ENCODE measurements at places on chromosomes 16 and 17. TPM values are rescaled to one million over a fixed set of nuclear protein-coding genes. Genes with fewer than 3 reads are reported as not detected.

Gene P2RX5
- 0.37 TPM for total RNA-seq

Gene FOXL1
- total RNA-seq = 4.2 TPM

Gene OR3A3
- total RNA-seq = not detected

Gene CDC42EP4
- 18.8 TPM for total RNA-seq

Gene CCL13
- not detected for total RNA-seq

Gene TBC1D3D
- total RNA-seq = 2.7 TPM

Gene MYH2
- total RNA-seq = not detected

Gene GJC1
- 39.7 TPM for total RNA-seq

Gene DCTN5
- total RNA-seq = 80.8 TPM

Gene BCAS3
- total RNA-seq = 24.3 TPM

Gene AATK
- 1.5 TPM for total RNA-seq

Gene TEKT5
- not detected for total RNA-seq

Gene CORO1A
- 6.1 TPM for total RNA-seq
